ENCODE measurements at places on chromosomes 3 and 15. TPM values are rescaled to one million over a fixed set of nuclear protein-coding genes. Genes with fewer than 3 reads are reported as not detected.

DNA sequence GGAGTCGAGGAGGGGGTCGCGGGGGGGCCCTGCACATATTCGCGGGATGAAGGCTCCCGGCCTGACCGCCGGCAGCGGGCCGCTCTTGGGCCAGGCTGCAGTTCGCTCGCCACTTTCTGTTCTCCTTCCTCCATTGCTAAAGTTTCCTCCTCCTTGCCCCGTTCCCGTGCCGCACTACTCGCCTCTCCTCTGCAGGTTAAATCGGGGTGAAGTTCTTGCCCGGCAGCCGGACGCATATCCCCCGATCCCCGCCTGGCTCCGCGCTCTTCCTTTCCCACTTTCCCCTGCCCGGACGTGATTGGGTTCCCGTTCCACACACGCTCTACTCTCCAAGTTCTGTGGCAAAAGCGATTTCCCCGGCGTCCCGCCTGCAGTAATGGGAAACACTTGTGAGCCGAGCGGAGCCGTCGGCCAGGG, 556 bp downstream of the CRYBG3 start:
- DNase-seq, result peak; percentile 14

- DNase-seq, result no peak
These were observed 24.2 kb downstream of the UBE2Q2 start for GRCh38 chr15:75867449-75867848.

- DNase-seq, result peak; percentile 38
These were observed 769 bp downstream of the C2CD4A start for GRCh38 chr15:62067448-62068044.

GRCh38 chr3:72665701-72666446, 182.4 kb downstream of the SHQ1 start:
- DNase-seq, result peak; percentile 72

GRCh38 chr15:85578941-85579701, 198.7 kb downstream of the AKAP13 start:
- DNase-seq, result no peak

DNA sequence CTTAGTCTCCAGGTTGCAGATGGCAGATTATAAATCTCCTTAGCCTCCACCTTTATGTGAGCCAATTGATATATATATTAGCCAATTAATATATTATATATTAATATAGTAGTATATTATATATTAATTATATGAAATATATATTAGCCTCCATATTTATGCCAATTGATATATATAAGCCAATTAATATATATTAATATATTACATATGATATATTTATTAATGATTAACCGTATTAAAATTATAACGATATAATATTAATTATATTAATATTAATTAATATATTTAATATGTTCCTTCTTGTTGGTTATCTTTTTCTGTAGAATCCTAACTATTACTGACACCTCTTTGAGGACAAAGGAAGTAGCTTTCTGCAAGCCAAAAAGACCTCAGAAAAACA, 972.5 kb downstream of the GBE1 start:
- no peak for DNase-seq

- peak; percentile 32 for DNase-seq
These were observed at the start of gene ARPP21 for GRCh38 chr3:35639254-35640186. Gene ARPP21, plus strand, starts transcription at chr3:35639525. Its CDS starts 42,227 bp downstream, at chr3:35681752.

DNA sequence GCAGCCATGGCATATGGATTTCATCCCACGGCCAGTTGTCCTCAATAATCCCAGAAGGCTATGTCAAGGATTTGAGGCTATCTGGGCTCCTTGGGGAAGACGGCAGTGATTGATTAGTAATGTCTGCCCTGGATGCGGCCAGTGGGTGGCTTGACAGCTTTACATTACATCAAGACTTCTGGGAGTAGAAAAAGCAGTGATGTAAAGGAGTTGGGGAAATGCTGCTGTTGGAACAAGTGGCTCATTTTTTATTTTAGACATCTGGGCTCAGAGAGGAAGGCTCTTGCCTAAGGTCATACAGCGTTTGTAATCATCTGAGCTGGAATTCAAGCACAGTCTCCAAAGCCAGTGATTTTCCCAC, 94.1 kb downstream of the FLNB start:
- DNase-seq, result no peak

The NOP10 gene
- total RNA-seq, result 158 TPM

The CCPG1 gene
- total RNA-seq, result 43.1 TPM
